ENCODE measurements at places on chromosomes 1 and 21. TPM values are rescaled to one million over a fixed set of nuclear protein-coding genes. Genes with fewer than 3 reads are reported as not detected.

Gene TRIM17
- total RNA-seq = not detected

Gene IPO9
- total RNA-seq = 22.4 TPM

Gene IL10RB
- 23.9 TPM for total RNA-seq

Gene ANXA9
- not detected for total RNA-seq

Gene CLCA4
- not detected for total RNA-seq

Data from Daoy (cell line).